ENCODE measurements at places on chromosomes 16 and 17.
A peak's percentile ranks its signal among the peaks of the same experiment; 100 is the strongest.

- peak; percentile 48 for DNase-seq
Measured at GRCh38 chr17:33049781-33050414, 58.3 kb downstream of the SPACA3 start.

DNA sequence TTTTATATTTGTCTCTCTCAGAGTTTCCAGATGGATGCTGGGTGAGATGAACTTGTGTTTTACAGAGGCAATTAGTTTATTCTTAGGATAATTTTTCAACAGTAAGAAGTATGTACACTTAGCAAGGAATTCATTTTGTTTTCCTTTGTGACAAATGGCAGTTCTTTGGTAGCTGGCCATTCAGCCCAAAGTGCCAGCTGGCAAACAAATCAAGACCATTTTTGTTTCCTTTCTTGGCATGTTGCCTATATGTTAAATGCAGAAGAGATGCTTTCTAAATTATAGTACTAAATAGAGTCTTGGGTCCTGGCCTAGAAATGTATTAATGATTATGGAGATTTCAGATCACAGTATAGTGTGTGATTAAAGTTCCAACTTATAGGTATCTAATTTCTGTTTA lies 337.1 kb downstream of the CNTNAP4 start:
- DNase-seq: no peak

DNA sequence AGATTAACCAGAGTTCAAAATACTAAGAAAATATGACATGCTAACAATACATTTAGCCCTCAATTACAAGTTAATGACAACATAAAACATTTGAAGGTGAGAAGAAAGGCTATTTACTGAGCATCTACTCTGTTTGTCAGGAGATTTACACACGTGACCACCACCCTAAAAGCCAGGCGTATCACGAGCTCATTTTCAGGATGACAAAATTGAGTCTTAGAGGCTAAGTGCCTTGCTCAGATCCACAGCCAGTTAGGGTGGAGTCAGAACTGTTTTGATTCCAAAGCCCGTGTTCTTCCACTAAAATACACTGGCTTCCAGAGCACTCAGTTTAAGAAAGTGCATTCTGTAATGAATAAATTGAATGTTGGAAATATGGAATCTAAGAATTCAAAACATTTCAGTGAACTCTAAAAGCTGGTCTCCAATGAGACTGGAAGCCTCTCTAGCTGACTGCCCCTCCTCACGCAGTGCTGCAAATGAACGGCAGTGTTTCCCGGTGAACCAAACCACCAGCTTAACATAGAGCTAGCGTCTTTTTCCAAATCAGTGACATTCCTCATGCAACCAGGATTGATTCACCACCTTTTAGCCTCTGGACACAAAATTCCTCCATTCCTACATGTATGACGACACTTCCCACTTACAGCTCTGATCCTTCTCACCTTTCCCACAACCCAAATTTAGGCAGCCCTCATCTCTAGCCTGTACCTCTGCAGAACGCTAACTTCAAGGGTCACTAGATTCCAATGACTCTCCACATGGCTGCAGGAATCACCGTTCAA lies 5.9 kb downstream of the ZDHHC7 start:
- DNase-seq: peak; percentile 82

GRCh38 chr16:9610727-9611126 lies 519.3 kb downstream of the HAPSTR1 start:
- DNase-seq: no peak

- DNase-seq: no peak
Measured at GRCh38 chr16:83808573-83809014, 816 bp downstream of the HSBP1 start.

DNA sequence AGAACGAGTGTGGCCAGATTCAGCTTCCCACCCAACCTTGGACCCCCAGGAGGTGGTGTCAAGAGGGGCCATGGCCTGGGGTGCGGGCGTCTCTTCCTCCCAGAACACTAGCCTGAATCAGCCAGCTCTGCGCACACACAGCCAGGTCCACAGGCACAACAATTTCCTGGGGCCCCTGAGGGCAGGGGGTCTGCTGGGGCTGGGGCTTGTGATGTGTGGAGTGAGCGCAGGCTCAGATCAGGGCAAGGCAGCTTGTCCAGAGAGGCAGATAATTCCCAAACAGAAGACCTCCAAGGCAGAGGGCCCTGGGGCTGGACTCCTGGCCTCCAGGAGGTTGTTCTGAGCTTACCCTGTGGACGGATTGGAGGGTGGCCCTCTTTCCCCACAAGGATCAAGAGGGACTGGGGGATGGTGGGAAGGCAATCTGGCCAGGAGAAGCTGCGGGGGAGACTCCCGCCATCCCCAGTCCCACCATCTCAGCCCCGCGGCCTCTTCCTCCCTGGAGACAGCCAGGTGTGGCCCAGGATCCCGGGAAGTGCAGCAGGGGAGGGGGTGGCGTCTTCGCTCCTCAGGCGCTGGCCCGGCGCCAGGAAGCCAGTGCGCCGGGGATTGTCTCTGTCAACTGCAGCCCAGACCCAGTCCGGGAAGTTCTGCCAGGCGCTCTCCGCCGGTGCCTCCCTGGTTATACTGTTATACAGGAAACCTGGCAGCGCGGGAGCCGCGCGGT lies 52.0 kb upstream of the AMZ2 start:
- DNase-seq: no peak

GRCh38 chr16:85424260-85425073 lies 188.7 kb upstream of the GSE1 start:
- DNase-seq: no peak

- DNase-seq: no peak
Measured at GRCh38 chr17:44655983-44656710, at the start of gene MEIOC. Gene MEIOC (plus strand): TSS chr17:44656468. CDS start chr17:44656614, 146 bp downstream.

GRCh38 chr16:55480228-55480655 lies 1.2 kb downstream of the MMP2 start:
- DNase-seq: peak; percentile 96

- no peak for DNase-seq
Measured at GRCh38 chr17:79407385-79407784, 203.5 kb downstream of the RBFOX3 start.

GRCh38 chr16:30110661-30111060 lies 2.7 kb downstream of the GDPD3 start:
- DNase-seq: no peak

DNA sequence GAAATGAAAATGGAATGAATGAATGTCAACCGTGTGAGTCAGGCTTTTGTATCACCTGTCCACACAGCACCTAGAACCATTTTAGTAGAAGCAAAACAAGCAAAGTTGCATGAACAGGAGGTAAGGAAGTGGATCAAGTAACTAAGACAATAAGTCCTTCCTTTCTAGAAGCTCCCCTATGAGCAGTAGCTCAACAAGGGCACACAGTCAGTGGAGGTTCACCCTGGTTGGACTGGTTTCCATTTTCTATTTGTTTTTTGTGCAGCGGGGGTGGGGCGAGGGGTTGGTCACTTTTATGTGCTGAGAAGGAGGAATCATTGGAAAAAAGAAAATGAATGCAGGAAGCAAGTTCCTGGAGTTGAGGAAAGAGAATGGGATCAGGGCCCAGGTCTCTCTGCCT lies 4.0 kb upstream of the HSBP1 start:
- DNase-seq: no peak

DNA sequence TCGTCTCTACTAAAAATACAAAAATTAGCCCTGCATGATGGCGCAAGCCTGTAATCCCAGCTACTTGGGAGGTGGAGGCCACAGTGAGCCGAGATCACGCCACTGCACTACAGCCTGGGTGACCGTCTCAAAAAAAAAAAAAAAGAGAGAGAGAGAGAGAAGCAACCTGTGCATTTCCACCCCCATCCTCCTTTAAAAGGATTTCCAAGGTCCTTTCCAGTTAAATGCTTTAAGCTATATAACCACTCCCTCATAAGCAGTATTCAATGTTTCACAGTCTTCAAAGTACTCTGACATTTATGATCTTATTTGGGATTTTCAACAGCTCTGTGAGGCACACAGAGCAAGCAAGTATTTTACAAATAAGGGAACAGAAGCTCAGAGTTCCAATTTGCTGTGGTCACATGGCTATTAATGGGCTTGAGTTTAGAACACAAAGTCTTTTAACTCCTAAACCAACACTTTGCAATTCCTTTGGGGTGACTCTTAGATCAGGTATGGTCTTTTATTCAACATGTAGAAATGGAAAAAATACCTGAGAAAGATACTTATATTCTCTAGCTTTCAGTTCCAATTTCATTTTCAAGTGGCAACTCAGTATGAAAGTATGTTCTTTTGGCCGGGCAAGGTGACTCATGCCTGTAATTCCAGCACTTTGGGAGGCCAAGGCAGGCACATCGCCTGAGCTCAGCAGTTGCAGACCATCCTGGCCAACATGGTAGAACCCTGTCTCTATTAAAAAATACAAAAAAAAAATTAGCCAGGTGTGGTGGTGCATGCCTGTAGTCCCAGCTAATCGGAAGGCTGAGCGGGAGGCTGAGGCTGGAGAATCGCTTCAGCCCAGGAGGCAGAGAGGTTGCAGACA lies 31.3 kb downstream of the SPOP start:
- peak; percentile 72 for DNase-seq

- peak; percentile 55 for DNase-seq
Measured at GRCh38 chr16:56451753-56452689, 667 bp downstream of the OGFOD1 start.
